HS-5 (cell line): ENCODE measurements at places on chromosomes 13 and 19.
A peak's percentile ranks its signal among the peaks of the same experiment; 100 is the strongest.

DNA sequence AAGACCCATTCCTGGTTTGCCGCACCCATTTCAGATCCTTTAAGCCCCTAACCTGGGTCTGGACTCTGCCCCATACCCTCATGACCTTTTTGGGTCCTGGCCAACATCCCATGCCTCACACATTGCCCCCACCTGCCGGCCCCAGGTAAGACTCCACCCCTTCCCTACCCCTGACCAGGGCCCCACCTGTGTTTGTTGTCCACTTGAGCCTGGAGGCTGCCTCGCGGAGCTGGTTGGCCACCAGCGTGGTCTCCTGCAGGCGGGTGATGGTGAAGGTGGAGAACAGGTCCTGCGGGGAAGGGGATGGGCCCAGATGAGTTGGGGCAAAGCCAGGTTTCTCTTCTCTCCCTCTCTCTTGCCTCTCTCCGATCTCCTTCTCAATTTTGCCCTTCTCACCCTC, 19.5 kb downstream of the MAN2B1 start:
- DNase-seq: no peak

GRCh38 chr19:55459950-55460657, 1.3 kb downstream of the ISOC2 start:
- no peak for DNase-seq

- no peak for DNase-seq
Measured at GRCh38 chr19:45824531-45825262, 9.6 kb upstream of the RSPH6A start.

DNA sequence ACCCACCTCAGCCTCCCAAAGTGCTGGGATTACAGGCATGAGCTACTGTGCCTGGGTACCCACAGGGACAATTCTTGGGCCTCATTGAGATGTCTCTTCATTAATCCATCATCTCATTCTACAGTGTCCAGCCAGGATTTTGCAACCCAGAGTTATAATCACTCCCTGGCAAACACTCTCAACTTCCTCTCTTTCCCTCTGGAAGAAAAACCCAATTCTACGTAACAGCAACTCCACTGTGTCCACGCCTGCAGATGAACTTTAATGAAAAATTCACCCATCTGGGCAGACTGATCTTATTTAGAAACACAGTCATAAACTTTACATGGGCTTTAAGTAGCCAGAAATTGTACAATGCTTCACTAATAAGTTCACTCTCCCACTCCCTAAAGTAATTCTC, 90.1 kb upstream of the ABCC4 start:
- DNase-seq: no peak

DNA sequence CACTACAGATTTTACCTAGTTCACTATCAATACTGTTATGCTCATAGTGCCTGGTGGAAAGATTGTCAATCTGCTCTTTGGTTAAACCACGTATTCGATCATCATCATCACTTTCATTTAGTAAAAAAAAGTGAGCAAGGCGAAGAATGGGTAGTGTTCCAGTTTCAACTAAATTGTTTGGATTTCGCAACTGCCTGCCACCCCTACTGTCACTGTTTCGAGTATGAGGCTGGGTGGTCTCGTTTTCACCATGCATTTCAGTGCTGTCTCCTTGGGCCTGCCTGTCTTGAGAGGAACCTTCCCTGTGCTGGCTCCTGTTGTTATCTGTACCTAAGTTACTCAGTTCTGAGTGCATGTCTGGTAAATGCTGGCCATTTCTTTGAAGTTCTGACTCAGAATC, 8.1 kb downstream of the RNF6 start:
- DNase-seq: no peak

GRCh38 chr19:37303591-37304171, 67.2 kb upstream of the ZNF527 start:
- DNase-seq: no peak

DNA sequence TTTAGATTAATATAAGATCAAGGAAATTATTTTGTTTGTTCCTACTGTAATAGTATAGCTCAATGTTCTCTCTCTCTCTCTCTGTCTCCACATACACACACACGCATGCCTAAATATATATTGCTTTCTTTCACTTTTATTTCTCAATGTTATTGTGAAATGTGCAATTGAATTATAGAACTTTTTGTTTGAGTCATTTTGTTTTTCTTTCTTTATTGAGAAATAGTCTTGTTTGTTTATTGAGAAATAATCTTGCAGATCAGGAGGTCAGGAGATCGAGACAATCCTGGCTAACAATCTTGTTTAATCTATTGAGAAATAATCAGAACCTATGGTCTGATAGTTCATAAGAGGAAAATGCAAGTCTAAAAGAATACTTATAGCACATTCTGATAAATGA, 1581.3 kb downstream of the EFNB2 start:
- no peak for DNase-seq

GRCh38 chr19:34835631-34836351, 62.8 kb upstream of the ZNF599 start:
- no peak for DNase-seq

DNA sequence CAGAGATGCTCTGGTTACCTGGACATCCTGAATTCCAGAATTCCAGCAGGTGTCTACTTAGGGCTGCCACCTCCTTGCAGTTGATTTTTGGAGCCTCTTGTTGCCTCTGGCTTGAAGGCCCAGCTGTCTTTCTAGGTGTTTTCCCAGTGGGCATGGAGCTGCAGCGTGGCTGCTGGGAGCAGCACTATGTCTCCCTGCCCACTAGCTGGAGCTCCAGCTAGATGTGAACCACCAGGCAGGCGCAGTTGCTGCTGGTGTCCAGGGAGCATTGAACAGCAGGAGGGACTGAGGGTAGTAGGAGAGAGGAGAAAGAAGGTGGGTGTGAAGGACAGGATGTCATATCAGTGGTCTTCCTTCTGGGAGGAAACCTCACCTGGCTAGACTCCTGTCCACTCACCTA, 9.9 kb upstream of the SELENOW start:
- no peak for DNase-seq

- no peak for DNase-seq
Measured at GRCh38 chr19:53537121-53537520, 824 bp upstream of the ZNF331 start.

DNA sequence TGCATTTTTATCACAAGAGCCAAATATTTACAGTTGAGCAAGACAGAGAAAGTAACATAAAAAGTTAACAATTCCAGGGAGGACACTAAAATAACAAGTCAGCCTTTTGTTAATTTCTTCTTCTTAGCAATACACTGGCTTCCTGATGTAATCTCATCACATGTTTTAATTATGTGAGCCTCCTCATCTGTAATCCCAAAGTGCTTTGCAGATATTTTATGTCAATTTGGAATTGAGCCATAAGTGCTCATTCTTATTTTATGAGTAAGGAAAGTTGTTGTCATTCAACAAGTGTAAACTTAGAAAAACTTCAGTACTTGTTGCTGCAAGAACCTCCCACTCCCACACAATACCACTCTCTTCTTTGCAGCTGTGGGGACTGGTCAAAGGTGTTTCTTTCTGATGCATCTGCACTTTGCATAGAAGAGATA, 223.6 kb downstream of the GPC6 start:
- DNase-seq: no peak

GRCh38 chr13:20312292-20312691, 80.2 kb upstream of the GJB6 start:
- DNase-seq: no peak

DNA sequence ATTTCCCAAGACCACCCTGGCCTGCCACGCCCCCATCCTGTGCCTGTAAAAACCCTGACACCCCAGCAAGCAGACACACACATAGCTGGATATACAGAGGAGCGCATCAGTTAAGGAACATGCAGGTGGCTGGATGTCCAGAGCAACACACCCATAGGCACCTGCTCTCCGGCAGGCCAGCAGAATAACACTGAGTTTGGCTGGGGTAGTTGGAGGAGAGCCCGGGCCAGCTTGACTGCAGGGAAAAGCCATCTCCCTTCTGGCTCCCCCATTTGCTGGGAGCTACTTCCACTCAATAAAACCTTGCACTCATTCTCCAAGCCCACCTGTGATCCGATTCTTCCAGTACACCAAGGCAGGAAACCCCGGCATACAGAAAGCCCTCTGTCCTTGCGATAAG, 8.9 kb downstream of the RASL11A start:
- no peak for DNase-seq

- no peak for DNase-seq
Measured at GRCh38 chr19:18494267-18494607, 27.6 kb downstream of the ELL start.

GRCh38 chr19:42199440-42200115, 17.9 kb downstream of the DEDD2 start:
- DNase-seq: no peak

DNA sequence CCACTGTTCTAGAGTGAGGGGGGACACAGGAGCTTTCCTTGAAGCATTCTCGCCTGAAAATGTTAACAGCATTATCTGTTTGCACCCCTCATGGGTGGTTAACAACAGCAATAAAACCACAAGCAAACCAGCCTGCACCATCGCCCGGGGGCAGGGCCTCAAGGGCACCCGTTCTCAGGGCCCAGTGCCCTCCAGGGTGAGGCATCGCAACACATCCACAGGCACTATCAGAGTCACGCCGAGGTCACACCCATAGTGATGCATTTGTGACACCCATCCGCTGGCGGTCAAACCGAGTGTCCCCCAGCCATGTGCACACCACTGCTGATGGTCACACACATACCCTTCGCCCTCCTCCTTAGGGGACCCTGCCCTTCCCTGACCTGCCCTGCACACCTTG, 4.6 kb downstream of the FUT5 start:
- no peak for DNase-seq

- no peak for DNase-seq
Measured at GRCh38 chr19:48624791-48625723, 5.8 kb downstream of the SPHK2 start.

DNA sequence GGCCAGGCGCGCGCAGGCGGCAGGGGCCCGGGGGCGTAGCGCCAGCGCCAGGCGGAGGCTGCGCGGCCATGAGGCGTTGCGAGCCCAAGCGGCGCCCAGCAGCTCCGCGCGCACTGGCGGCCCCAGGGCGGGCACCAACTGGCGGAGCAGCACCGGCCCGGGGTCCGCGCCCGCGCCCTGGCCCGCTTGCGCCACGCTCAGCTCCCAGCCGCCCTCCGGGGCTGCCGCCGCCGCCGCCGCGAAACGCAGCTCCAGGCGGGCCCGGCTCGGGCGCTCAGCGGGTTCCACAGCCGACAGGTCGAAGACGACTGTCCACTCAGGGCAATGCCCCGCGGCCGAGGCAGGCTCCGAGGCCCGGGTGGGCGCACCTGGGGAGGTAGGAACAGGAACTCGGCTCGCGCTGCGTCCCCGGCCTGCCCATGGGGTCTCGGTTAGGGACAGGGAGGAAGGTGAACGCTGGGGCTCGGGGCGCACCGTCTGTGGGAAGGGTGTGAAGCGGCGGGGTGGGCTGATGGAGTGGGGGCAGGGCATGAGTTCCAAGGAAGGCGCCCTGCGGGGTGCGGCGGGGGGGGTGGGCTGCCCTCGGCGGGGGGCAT, 26.8 kb downstream of the CERS1 start:
- DNase-seq: no peak

DNA sequence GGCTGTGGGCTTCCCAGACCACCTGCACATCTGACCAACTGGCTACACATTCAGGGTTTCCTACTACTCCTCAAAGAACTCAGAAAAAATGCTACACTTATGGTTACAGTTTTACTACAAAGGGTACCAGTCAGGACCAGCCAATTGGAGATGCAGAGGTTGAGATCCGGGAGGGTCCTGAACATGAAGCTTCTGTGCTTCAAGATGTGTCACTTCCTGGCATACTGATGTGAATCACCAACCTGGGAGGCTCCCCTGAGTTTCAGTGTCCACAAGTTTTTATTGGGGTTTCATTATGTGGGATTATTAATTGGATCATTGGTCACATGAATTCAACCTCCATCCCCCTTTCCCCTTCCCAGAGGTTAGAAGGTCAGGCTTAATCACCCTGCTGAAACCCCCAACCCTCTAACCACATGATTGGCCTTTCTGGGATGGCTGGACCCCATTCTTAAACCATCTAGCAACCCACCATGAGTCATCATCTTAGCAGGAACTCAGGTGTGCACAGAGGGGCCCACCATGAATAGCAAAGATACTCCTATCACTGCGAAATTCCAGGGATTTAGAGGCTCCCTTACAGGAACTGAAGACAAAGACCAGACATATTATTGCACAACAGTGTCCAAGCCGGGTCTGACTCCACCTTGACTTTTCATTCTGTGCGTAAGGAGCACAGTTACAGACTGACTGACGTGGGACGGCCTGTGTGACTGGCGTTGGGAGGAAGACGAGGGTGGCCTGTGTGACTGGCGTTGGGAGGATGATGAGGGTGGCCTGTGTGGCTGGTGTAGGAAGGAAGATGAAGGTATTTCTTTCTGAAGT, 90.7 kb downstream of the ATP8A2 start:
- no peak for DNase-seq

- no peak for DNase-seq
Measured at GRCh38 chr13:109717686-109718085, 68.7 kb downstream of the IRS2 start.

GRCh38 chr13:110266431-110266809, 40.5 kb downstream of the COL4A1 start:
- no peak for DNase-seq

DNA sequence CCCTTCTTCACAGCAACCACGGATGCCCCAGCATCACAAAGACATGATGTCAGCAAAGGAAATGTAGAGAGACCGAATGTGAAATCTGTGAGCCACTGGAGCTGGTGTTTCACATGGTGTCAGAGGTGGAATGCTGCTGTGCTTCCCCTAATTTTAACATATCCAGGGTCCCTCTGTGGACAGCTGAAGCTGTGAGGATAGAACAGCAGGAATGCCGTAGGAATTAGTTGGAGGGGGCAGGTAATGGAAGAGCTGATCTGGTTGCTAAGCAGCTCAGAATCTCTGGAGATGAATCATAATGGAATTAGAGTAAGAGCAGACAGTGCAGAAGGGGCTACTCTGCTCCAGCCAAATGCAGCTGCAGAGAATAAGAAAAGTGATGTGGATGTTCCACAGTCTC, 68.9 kb upstream of the ZNF835 start:
- no peak for DNase-seq

DNA sequence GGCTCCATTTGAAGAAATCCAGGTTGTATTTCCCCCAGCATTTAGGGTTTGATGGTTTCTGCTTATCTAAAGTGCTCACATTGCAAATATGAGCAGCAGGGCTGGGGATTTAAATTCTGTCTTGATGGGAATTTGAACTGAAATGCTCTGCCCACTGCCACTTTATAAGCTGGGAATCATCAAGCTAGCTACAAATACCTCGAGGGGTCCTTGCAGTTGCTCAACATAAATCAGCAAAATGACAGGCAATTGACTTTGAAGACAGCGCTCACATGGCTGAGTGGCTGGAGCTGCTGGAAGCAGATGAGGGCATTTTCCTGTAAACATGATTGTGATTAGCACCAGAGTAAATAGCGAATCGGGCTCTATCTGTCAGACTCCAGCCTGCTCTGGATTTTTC, 39.4 kb upstream of the MEDAG start:
- no peak for DNase-seq

- no peak for DNase-seq
Measured at GRCh38 chr13:111572956-111573761, 252.7 kb downstream of the TEX29 start.

- peak; percentile 70 for DNase-seq
Measured at GRCh38 chr19:49546825-49547565, 19.2 kb downstream of the RCN3 start.

GRCh38 chr13:98456413-98456845, 120.5 kb downstream of the STK24 start:
- no peak for DNase-seq

- DNase-seq: no peak
Measured at GRCh38 chr19:29564574-29565005, 38.8 kb downstream of the VSTM2B start.
